ENCODE measurements at places on chromosomes 5 and 9.
A peak's percentile ranks its signal among the peaks of the same experiment; 100 is the strongest.

DNA sequence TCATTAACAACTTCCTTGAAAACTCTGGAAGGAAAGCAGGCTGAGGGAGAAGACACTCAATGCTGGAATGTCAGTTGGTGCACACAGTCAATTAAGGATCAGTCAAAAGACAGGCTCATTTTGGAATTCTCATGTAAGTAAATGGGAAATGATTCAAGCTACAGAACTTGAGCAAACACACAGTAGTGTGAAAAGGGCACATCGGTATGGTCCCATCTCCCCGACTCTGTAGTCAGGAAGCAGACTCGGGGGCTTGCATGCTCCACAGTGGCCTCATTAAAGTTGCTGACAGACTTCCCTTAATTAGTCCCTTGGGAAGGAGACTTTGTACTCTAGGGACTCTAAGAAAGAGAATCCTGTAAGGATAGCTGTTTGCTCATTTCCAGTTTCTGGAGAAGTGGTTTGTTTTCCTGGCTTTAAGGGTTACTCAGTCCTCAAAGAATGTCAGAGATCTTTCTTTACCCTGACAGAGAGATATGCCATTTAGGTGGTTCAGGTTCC, 339.2 kb downstream of the ADAMTS6 start:
- DNase-seq: no peak

GRCh38 chr5:68215208-68215897, at the start of gene PIK3R1:
PIK3R1 (plus strand) TSS chr5:68215756; CDS start chr5:68226676, 10,920 bp downstream.
- peak; percentile 99 for DNase-seq

DNA sequence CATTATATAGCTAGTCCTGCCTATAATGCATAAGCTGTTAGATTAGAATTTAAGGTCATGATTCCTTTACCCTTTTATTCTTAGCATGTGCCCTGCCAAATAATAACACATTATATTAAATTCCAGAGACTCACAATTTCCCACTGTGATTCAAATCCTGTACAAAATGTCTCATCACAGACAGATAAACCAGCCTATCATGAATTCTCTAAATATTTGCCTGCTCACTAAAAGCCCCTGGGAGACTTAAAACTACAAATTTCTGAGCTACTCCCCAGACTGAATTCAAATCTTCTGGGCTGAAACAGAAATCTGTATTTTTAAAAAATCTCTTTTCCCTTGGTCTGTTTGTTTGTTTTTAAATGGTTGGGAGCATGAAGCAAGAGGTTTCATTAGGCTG, 32.7 kb downstream of the GAPT start:
- DNase-seq: no peak

DNA sequence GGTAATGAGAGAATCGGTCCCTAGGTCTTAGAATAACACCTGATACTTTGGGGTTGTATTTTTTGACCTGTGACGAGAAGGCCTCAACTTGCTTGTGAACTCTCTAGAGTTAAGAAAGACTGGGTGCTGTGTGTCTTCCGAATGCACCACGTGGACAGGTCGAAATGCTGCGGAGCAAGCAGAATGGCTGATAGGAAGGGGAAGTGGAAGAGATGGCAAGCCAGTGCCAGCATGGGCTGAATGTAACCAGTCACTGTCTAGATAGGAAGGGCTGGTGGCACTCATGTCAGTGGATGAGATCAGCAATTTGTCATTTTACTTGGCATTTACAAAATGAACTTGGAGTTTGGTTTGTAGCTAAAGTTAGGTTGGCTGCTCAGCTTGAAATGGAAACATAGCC, 5.6 kb downstream of the OTULINL start:
- DNase-seq: no peak

DNA sequence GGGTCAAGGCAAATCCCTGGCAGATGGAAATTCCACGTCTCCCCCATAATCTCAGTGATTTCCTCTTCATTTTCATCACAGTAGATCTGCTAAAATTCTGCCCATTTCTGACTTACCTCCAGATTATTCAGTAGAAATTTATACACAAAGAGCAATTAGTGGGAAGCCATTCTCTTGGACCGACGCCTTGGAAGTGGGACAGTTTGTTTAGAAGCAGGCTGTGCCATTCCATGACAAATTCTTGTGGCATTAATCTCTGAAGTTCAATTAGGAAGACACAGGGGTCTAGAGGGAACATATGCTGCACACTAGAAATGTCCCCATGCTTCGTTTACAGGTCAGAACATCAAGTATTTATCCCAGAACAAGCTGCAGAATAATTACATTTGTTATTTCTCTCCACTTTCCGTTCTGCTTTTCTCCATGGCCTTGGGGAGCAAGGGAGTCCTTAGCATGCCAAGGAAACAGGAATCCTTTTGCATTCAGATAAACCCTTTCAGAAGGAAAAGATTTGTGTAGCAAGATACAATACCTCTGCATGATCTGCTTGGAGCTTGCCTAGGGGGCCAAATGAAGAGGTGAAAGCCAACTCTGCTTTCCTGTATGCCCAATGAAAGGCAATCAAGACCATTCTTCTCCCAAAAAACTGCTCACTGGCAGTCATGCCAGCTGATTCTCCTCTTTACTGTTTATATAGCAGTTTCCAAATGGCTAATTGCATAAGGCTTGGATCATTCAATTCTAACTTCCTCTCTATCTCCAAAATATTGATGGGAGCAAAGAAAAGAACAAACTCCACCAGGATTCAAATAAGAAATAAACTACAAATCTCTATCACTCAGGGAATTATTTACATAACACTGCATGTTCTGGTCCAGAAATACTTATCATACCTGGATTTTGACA, 2.5 kb upstream of the PRKACG start:
- no peak for DNase-seq

GRCh38 chr9:128280084-128280622, 4.1 kb downstream of the SWI5 start:
- no peak for DNase-seq

DNA sequence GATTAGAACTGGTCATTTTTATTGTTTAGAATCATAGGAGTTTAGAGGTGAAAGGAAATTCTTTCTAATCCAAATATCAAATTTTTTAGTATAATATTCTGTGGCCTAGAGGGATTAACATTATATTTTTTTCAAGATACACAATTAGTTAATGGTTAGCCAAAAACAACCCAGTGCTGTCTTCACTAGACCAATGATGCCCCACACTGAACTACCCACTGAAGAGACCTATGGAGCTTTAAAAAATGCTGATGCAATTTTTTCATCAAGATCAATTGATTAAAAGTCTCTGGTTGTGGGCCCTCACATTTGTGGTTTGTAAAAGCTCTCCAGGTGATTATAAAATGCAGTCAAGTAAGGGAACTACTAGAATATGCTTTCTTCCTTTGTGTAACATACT, 274.1 kb upstream of the C9orf72 start:
- DNase-seq: no peak

DNA sequence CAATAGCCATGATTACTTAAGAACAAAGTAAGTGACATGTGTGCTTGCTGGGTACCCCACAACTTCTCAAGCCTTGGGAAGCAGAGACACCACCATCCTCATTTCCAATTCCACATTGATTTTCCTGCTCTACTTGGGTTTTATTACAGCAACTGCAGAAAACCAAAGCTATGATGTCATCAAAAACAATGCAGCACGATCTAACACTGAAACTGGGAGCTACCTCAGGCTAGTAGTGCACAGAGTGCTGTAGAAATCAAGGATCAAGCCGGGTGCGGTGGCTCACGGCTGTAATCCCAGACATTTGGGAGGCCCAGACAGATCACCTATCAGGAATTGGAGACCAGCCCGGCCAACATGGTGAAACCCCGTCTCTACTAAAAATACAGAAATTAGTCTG, 174.4 kb upstream of the MSX2 start:
- no peak for DNase-seq

- no peak for DNase-seq
Observed at GRCh38 chr9:95512709-95513095, 4.1 kb downstream of the PTCH1 start.

GRCh38 chr9:13279284-13280141, at the start of gene MPDZ:
MPDZ (minus strand) TSS chr9:13279692; CDS start chr9:13250315, 29,377 bp downstream.
- DNase-seq: no peak

DNA sequence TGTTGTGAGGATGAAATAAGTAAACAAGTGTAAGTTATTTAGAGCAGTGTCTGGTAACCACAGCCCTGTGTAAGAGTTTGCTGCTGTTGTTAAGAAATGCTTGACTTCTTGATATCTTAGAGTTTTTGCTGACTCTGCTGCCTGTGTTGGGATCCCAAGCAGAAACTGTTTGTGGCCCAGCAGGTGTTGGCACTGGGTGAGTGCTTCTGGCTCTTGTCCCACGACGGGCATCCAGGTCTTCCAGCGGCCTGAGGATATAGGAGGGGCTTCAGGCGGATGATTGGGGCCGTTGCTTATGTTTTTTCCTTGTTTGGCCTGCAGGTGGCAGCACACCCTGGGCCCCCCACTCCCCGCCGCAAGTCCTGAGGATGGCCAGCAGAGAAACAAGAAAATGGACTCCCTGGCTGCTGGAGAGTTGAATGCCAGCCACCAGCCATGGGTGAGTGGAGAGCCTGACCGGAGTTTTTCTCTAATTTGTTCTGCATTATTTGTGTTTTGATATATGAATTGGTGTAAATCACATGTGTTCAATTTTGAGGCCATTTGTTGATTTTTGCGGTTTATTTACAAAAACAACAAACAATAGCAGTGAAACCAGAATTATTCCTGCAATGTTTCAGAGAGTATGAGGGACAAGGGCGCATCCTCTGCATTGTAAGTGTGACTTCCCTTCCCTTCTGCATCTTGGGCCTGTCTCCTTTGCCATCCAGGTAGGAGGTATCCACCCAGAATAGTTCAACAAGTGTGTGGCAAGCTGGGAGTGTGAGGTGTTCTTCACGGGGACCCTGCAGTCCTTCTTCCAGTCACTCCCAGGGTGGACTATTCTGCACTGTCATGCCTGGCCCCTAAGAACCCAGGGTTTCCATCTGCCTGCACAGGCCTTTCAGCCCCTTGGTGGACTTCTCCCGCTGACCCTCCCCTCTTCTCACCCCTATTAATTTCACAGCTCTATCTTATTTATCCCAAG, 50.3 kb downstream of the SLC22A5 start:
- DNase-seq: peak; percentile 71

GRCh38 chr9:104240890-104241289, 146.8 kb downstream of the SMC2 start:
- no peak for DNase-seq

DNA sequence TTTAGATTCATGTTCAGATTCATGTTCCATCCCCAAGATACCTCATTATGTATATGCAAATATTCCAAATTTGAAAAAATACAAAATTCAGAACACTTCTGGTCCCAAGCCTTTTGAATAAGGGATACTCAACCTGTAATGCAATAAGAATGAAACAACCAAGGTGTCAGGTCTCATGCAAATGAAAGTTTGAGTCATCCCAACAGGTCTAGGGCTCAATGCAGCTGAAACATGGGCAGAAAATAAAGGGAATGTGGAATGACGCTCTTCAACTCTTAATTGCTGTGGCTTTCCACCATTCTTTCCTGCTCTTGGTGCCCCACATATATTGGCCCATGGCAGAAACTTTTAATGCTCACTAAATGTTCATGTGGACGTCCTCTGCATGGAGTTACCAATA, 107.3 kb upstream of the DAPK1 start:
- DNase-seq: no peak

- DNase-seq: no peak
Observed at GRCh38 chr9:135247227-135247930, 159.9 kb downstream of the OLFM1 start.

GRCh38 chr5:83721953-83722901, 1.6 kb upstream of the HAPLN1 start:
- DNase-seq: peak; percentile 71

- DNase-seq: no peak
Observed at GRCh38 chr5:132407970-132408369, 38.5 kb downstream of the SLC22A5 start.

- no peak for DNase-seq
Observed at GRCh38 chr5:169629847-169630548, 7.1 kb upstream of the DOCK2 start.

- no peak for DNase-seq
Observed at GRCh38 chr5:118354797-118355196, 633.5 kb downstream of the DTWD2 start.

- no peak for DNase-seq
Observed at GRCh38 chr5:73808911-73809310, 182.9 kb downstream of the ARHGEF28 start.

- DNase-seq: no peak
Observed at GRCh38 chr5:84599964-84600363, 215.3 kb upstream of the EDIL3 start.

DNA sequence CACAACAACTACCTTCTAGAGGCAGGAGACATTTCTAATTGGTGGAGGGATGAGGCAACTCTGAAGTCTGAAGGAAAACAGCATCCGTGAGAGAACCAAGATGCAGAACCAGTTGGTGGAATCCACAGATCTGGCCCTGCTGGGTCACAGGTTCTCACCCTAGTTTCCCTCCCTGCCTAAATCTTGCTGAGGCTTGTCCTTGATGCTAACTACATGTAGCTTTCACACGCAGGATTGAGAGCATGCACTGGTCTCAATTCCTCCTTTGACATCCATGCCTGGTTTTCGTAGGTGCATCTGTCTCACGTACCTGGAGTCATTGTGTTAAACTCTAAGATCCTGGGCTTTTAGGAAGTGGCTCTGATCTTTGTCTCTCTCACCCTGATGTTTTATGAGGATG, 9.7 kb upstream of the F2RL1 start:
- no peak for DNase-seq

- DNase-seq: no peak
Observed at GRCh38 chr5:176538230-176538988, 1.2 kb upstream of the RNF44 start.

GRCh38 chr5:120457839-120458507, 6.1 kb upstream of the PRR16 start:
- peak; percentile 62 for DNase-seq

- no peak for DNase-seq
Observed at GRCh38 chr5:10370931-10371330, 17.4 kb downstream of the MARCHF6 start.

DNA sequence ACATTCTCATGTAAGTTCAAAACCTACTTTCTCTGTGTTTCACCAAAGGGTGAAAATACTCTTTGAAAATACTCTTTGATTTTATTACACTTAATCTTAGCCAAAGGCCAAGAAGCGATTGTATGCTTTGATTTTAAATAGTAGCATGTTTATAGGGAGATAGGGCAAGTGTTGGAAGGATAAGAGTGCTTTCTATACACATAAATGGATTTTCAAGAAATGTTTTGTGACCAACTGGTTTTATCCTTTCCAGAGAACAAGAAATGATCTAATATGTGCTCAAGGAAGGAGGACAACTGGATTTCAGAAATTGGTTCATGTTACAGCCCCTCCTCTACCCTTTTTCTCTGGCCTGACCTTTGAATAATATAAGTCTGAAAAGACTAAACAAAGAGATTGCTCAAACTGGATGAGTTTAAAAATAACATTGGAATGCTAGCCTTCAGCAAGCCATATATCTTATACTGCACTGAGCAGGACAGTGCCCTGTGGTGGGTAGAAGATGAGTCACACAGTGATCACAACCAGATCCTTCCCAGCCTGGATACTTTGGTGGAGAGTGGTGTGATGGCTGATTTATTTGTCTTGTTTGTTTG, 13.1 kb downstream of the PALM2AKAP2 start:
- DNase-seq: no peak

DNA sequence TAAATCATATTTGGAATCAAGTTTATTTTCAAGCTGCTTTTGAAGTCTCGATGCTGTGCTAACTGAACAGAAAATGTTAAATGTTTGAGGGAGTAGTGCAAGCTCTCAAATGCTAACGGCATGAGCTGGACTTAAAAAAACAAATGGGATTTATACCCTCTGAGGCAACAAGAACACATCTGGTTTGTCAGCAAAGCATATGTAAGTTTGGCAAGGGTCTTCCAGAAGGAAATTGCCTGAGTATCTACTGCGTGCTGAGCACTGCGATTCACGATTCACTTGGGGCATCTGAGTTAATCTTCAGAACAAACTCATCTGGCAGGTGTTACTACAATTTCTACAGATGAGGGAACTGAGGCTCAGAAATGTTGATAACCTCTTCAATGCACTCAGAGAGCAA, 98.4 kb upstream of the C9orf72 start:
- DNase-seq: no peak
